Stimulated activated CD8-positive, alpha-beta memory T cell treated with anti-CD3 and anti-CD28 coated beads, Interleukin-15, amount 100 ng/mL, for 4 hours (primary cell): ENCODE measurements at places on chromosomes 6 and 20.

- no peak for DNase-seq
Observed at GRCh38 chr20:9927224-9927623, 88.3 kb upstream of the PAK5 start.

DNA sequence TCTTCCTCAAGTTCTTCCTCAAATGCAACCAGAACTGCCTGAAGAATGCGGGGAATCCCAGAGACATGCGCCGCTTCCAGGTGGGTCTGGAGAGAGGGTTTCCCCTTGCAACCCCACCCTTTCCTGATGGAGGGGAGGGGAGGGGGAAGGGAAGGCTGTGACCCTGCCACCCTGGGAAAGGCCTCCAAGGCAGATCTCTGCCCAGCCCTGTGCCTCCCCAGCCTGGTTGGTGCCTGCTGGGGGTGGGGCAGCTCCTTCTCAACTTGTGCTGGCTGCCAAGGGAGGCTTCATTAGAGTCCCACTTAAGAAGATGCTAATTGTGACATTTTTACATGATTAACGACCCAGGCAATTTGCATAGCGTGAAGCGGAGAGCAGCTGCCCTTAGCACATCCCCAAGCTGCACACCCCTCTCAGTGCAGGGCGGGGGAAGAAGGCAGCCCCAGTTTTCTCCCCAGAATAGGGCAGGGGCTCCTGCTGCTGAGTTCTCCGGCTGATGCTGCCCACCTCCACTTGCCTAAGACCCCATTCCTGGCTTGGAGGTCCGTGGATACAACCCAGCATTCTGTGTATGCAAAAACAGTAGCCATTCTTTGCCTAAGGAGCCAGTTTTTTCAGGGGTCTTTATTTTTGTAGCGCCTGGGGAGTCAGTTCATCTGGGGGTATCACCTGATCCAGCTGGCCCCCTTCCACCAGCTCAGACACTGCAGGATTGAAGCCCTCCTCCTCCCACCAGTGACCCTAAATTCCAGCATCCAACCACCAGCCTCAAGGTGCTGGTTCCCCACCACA lies 51.7 kb downstream of the CPXM1 start:
- DNase-seq, result no peak

- no peak for DNase-seq
Observed at GRCh38 chr20:16518784-16519084, 54.5 kb downstream of the KIF16B start.

DNA sequence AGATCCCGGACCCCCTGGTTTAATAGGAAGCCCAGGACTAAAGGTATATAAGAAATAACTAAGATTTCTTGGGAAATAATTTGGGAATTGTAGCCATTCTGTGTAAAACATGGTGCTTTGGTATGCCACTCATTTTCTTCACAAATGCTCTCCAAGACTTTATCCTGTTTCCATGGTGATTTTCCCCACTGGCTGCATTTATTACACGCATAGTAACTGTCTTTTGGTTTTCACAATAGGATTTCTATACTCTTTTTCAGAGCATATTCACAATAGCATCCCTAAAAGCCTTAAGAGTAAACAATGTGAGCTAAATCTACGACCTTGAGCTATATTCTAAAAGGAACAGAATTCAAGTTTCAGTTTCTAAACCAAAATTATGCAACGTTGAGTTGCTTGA lies 160.8 kb downstream of the COL9A1 start:
- DNase-seq, result no peak

GRCh38 chr6:13339863-13340630 lies 11.7 kb upstream of the TBC1D7 start:
- DNase-seq, result no peak

DNA sequence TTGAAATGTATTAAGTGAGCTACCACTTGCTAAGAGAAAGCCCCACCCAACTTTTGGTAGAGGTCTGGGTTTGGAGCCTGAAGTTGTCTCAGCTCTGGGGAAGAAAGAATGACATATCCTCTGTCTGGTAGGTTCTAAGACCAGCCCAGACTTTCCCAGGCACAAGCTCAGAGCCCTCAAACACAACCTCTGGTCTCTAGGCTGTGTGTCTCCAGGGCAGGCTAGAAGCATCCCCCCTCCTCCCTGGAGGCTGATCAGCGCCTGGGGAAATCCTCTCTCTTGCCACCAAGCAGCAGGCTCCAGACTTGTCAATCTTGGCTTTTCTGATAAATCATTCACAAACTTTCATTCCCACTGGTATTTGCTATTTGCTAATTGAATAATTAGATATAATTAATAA lies 226.5 kb upstream of the CST7 start:
- DNase-seq, result no peak

DNA sequence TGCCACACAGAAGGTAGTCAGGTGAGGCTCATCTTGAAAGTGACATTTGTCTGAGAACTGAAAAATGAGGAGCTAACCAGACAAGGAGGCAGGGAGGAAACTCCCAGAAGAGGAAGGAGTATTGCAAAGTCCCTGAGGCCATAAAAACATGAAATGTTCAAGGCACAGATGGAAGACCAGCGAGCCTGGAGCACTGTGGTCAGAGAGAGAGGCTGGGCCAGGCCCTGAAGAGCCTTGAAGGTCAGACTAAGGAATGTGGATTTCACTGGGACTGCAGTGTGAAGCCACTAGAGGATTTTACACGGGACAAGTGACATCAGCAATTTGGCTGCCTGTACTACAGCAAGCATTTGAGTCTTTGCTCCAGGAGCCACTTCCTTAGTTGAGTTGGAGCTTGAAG lies 21.1 kb upstream of the TMEM181 start:
- no peak for DNase-seq

GRCh38 chr20:18727032-18727508 lies 86.5 kb upstream of the SCP2D1 start:
- no peak for DNase-seq

- DNase-seq, result no peak
Observed at GRCh38 chr6:22024973-22025467, 271.8 kb downstream of the PRL start.

DNA sequence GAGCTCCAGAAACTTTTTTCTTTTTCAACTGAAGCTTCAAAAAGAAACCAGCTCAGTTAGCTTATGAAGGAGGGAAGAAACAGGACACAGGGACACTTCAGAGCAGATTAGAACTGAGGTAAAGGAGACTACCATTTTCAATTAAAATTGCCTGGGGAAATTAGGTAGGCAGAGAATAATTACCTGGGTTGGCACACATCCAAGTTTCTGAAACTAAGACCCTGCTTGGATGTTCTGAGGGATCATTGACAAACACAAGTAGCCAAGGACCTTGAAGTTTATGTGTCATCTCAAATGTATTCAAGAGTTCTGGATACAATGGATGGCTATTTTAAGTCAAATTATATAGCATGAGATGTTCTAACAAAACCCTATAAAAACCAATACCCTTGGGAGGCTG lies 137.6 kb downstream of the PLCB4 start:
- DNase-seq, result no peak

- DNase-seq, result no peak
Observed at GRCh38 chr6:68951270-68951669, 316.2 kb downstream of the ADGRB3 start.

GRCh38 chr20:25178563-25179438 lies 16.7 kb upstream of the ENTPD6 start:
- no peak for DNase-seq

GRCh38 chr6:62150048-62150663 lies 135.9 kb downstream of the KHDRBS2 start:
- DNase-seq, result no peak

DNA sequence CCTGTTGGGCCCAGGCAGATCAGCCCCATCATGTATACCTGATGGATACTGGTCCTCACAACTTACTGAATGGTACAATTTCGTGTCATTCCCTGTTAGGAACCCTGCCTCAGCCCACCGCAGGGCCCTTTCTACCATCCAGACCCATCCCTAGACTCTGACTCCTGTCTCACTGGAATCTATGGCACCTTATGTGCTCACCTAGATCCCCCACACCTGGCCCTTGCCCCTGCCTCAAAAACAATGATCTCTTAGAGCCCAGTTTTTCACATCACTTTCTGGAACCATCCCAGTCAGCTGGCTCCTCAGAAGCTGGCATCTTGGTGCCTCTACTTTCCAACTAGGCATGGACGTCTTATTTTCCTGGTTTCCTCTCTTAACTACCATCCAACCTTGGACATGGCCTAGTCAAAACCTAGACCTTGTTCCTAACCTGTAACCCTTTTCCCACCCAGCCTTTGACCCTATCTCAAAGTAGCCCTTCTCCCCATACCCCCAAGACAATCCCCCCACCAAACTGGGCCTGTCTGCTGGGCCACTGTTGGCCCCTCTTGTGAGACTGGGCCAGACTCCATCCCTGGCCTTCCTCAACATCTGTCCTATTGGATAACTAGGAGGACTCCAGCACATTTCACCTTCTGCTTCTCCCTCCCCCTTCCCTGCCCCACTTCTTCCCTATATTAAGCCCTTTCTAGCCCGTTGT lies 981 bp downstream of the HM13 start:
- no peak for DNase-seq

DNA sequence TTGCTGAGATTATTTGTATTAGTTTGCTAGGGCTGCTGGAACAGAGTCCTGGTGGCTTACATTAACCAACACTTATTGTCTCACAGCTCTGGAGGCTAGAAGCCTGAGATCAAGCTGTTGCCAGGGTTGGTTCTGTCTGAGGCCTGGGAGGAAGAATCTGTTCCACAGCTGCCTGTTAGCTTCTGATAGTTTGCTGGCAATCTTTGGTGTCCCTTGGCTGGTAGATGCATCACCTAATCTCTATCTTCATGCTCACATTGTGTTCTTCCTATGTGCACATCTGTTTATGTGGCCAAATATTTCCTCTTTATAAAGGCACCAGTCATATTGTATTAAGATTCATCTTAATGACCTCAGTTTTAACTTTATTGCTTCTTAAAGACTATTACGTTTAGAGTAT lies 19.5 kb downstream of the SF3B5 start:
- DNase-seq, result no peak

- no peak for DNase-seq
Observed at GRCh38 chr20:31670371-31671228, 32.9 kb downstream of the COX4I2 start.

GRCh38 chr6:150377211-150377781 lies 8.5 kb downstream of the IYD start:
- no peak for DNase-seq

DNA sequence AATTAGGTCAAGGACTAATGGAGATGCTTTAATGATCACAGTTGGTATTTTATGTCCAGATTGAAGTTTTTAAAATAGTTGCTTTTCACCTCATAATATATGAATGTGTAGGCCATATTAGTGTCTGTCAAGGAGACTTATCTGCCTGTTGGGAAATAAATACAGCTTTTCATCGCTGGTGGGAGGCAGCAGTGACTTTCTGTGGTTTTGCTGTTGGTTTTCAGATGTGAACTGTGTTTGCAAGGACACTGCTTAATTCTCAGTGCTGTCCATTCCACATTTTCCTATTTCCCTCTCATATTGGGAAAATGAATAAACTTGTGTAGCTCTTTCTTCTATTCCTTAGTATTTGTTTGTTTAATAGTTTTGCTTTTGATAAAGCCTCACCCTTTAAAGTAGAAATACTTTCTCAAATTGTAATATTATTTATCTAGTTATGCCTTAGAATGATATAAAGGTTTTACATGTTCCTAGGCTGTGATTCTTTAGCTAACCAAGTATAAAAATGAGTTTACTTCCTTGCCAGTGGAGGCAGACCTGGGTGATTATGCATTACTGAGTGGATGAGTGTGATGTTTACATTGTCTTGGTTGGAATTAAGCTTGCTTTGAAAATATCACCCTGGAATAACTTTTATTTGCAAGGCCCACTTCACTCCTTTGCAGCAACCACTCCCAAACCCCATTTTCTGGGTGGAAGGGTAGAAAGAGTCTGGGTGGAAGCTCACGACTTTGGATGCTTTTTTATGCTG lies 3.3 kb downstream of the PLCB4 start:
- no peak for DNase-seq

DNA sequence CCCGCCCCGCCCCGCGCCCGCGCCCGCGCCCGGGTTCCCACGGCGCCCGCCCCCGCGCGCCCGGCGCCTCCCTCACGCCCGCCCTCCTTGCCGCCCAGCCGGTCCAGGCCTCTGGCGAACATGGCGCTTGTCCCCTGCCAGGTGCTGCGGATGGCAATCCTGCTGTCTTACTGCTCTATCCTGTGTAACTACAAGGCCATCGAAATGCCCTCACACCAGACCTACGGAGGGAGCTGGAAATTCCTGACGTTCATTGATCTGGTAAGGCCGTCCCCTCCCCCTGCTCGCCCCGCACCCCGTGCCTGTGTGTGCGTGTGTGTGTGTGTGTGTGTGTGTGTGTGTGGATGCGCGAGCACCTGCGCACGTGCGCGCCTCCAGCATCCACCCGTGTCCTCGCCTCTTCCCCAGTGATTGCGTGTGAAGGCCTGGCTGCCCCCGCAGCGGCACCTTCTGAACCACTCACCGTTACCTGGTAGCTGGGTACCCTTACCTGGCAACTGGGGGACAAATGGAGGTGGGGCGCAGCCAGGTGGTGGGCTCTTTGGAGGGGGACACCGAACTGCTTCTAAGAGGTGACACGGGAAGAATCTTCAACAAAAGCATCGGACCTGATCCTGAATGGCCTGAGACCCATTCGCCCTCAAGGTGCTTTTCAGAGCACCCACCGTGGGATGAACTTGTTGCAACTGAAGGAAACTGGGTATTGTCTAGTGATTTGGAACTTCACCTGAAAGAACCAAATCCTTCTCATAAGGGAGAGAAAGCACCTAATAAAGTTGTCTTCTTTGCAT lies at the start of gene AIG1:
AIG1 (plus strand) TSS at position 84 of the 791 bp plus-strand sequence; CDS start at position 121, 37 bp downstream.
- peak; percentile 40 for DNase-seq

- no peak for DNase-seq
Observed at GRCh38 chr6:128493877-128494276, 26.5 kb downstream of the PTPRK start.

GRCh38 chr6:75396005-75396800 lies 97.4 kb downstream of the FILIP1 start:
- DNase-seq, result no peak

GRCh38 chr6:169854083-169854725 lies 102.8 kb downstream of the ERMARD start:
- no peak for DNase-seq

DNA sequence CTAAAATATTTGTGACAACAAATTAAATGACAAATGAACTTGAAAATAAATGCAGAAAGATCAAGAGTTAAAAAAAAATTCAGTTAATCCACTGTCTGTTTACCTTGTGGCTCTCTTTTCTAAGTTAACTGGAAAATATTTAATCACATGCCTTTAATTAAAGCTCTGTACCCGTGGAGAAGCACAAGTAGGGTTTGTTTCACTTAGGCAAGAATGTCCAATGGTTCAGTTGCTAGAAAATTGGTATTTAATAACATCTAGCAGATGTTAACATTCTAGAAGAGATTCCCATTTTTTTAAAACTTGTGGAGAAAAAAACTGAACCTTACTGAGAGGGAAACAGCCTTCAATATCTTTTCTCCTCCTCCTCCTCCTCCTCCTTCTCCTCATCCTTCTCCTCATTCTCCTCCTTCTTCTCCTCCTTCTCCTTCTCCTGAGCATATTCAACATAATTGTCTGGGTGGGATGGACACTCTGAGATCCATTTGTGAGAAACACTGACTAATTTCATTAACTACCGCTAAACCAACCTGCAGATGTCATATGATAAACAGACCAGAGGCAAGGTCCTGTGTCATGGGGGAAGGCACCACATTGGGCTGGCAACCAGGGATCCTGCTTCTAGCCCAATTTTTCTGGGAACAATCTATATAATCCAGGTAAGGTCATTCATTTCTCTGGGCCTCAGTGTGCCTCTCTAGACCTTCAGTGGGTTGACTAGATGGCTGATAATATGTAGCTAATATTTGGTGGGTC lies 44.1 kb upstream of the AKIRIN2 start:
- DNase-seq, result no peak
